ENCODE measurements at places on chromosomes 6 and 20. TPM values are rescaled to one million over a fixed set of nuclear protein-coding genes. Genes with fewer than 3 reads are reported as not detected.

- no peak for DNase-seq
Observed at GRCh38 chr6:6584310-6585002, 4.1 kb upstream of the LY86 start.

The EYS gene
- total RNA-seq = 0.09 TPM

DNA sequence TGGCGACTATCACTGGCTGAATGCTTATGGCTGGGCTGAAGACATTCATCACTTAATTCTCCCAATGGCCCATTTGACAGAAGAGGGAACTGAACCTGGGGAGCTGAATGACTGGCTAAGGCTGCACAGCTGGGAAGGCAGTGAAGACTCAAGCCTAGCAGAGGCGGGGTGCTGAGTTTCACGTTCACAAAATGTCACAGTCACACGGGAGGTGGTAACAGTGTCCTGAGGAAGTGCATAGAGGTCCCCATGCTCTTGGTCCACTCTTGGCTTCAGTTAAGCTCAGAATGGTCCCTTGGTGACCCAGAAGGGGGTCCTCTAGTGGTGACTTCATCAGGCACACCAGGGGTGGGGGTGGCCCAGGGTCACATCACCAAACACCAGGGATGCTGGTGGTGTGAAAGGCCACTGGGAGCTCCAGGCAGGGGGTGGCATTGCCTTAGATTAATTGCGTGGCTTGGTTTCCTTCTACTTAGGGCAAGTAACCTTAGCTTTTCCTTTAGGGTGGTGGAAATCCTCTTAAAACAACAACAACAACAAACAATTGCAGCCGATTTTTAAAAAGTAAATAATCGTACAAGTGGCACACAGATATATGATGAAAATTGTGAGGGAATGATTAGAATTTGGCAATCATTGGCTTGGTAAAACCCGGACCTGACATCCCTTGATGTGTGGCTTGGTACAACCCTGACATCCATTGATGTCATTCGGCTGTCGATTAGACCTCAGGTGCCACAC is 45.0 kb downstream of the SULF2 start:
- DNase-seq = no peak

- DNase-seq = peak; percentile 10
Observed at GRCh38 chr6:170404036-170404435, 97.5 kb downstream of the FAM120B start.

The SPEF1 gene
- total RNA-seq = 0.09 TPM

- no peak for DNase-seq
Observed at GRCh38 chr6:52149076-52149475, 37.1 kb upstream of the IL17A start.

The RAB44 gene
- total RNA-seq = not detected

GRCh38 chr6:82984720-82985119 is 80.9 kb downstream of the UBE3D start:
- no peak for DNase-seq

The KHDC1 gene
- 0.16 TPM for total RNA-seq

DNA sequence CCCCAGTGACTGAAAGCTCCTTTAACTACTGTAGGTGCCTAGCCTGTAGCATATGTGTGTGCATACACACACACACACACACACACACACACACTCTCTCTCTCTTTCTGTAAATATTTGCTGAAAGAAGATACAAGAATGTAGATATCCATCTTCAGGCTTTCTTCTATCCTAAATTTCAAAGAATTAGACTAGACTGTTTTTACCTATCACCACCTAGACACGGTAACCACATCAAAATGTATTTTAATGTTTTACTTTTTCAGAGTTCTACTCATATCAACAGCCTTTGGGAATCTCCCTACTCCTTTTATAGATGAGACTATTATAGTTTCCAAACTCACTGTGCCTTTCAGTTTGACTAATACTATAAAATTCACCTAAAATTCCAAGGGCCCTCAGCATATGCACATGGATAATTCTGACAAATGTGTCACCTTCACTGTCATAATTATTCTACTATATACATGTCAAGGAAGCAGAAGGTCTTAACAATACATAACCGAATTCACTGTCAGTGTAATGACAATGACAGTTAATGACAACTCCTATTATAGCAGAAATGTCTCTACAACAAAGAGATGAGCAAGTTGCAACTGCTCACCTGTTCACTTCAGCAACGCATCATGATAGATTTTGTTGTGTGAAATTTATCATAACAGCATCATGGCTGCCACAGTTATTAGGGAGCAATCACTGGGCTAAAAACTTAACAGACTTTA is 236.5 kb downstream of the GMPR start:
- no peak for DNase-seq

- no peak for DNase-seq
Observed at GRCh38 chr6:118318648-118319047, 229.4 kb upstream of the PLN start.

The SSTR4 gene
- not detected for total RNA-seq

GRCh38 chr6:114941078-114941477 is 598.3 kb upstream of the HS3ST5 start:
- no peak for DNase-seq

The SASH1 gene
- total RNA-seq = 60.2 TPM
